ENCODE measurements at places on chromosomes 4 and X.

DNA sequence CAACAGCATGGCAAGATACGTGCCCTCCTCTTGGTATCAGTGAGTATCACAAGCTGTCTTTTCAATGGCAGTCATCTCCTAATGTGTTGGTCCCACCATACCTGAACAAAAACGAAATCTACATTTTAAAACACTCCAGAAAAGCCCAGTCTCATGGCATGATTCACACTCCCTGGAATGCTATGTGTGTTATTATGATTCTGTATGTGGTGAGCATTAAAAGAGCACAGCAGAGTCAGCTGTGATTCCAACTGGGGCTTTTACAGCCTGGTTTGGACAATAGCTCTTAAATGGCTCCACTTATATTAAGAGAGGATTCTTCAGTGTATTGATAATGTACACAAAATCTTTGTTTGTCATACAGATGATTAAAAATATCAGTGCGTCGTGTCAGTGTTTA, 274.1 kb upstream of the GK2 start:
- DNase-seq = no peak

DNA sequence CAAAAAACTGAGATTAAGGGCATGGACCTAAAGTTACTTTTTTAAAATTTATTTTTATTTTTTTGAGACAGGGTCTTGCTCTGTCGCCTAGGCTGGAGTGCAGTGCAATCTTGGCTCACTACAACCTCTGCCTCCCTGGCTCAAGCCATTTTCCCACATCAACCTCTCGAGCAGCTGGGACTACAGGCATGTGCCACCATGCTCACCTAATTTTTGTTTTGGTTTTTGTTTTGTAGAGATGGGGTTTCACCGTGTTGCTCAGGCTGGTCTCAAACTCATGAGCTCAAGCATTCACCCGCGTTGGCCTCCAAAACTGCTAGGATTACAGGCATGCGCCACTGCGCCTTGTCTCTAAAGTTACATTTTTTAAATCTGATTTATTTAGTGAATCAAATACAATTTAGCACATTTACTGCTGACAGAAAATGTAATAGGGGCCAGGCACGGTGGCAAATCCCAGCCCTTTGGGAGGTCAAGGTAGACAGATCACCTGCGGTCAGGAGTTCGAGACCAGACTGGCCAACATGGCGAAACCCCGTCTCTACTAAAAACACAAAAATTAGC, 38.3 kb downstream of the GUCY1A1 start:
- no peak for DNase-seq

DNA sequence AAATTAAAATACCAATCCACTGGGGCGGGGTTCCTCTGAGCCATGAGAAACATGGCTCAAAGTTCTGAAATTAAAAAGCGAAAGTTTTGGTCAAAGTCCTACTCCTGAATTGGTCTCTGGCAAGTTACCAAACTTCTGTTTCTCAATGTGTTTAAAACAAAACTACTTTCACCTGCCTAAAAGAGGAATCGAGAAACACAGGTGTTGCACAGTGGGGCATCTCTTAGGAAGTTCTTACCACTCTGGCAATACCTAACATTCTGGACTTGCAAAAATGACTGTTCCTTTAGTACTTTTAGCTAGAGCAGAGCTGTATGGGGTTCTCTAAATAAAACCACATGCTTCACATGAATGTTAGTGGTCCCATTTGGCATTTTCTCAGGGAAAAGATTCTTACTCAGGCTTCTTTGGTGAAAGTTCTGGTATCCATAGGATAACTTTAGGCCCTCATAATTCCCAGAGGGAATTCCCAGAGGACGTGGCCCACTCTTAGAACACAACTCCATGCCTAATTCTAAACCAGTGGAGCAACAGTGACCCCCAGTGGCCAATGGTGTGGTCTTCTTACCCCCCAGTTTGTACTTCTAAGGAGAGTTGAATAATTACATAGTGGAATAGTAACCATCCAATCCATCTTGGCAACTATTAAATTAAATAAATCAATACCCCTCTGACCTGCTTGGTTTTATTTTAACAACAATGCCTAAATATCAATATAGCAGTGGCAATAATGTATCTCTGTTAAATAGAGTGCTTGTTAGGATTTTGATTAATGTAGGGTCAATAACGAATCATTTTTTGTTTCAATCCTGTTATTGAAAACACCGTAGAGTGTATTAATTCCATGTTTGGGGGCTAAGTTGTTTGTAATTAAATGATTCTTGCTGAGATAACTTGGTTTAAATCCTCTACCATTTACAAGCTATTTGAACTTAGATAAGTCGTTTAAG, 21.9 kb downstream of the BMP3 start:
- peak; percentile 59 for DNase-seq

DNA sequence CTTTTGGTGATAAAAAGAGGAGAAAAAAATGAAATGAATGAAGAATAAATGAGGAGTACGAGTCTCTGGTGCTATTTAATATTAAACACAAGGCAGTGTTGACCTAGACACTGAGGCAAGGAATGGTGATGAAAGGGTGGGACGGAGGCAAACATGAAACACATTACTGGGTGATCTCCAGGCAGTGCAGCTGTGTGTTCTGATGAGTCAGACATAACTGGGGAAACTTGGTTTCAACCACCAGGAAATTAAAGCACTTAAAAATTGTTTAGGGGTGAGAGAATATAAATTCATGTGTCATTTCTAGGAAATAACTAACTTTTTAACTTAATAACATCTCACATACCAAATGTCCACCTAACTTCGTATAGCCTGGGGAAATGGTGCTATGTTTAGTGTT, 19.7 kb upstream of the CXCL6 start:
- DNase-seq = no peak

DNA sequence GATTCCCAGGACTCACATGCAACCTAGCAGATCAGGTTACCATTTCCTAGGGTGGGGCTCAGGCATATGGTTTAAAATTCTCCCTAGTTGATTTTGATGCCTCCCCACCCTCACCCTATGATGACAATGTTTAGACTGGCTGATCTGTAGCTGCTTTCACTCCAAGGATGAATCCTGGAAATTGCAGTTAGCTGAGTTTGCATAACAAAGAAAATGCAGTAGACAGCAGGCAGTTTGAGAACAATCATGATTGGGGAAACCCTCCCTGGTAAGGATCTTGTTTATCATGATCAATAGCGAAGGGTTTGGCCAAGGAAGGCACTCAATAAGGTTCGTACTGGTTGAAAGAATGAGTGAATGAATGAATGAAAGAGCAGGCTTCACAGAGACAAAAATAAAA, 2.1 kb downstream of the ZNF518B start:
- DNase-seq = no peak

- no peak for DNase-seq
Observed at GRCh38 chrX:128699716-128700285, 647.6 kb upstream of the ACTRT1 start.

GRCh38 chr4:177974461-177974860, 532.2 kb upstream of the AGA start:
- DNase-seq = no peak

- DNase-seq = no peak
Observed at GRCh38 chrX:149513825-149514428, 8.8 kb upstream of the IDS start.

DNA sequence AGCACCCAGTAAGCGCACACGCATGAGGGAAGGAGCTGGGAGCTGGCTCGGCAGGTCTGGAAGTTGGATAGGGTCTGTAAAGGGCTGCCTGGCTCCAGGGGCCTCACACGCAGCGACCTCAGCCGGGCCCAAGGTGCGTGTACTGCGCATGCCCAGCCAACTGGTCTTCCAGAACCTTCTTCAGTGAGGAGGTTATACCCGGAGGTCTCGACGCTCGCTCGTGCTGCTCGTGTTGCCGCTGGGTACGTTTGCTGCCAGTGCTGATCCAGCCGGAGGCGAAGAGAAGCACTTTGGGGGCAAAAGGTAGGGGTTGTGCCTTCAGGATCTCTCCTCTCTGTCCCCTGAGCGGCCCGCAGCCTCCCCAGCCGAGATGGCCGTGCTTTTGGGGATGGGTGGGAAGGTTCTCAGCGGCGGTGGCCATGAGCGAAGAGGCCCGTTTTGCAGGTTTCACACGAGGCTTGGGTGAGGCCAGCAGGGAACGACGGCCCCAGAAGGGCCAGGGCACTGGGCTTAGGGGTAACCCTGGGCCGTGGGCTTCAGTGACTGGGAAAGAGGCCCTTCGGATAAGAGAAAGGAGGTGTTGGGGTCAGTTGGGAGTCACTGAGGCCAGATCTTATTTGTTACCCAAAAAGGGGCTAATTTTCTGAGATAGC, 3.8 kb upstream of the CXCL9 start:
- DNase-seq = no peak

- no peak for DNase-seq
Observed at GRCh38 chrX:74613370-74614092, 893 bp downstream of the RLIM start.

DNA sequence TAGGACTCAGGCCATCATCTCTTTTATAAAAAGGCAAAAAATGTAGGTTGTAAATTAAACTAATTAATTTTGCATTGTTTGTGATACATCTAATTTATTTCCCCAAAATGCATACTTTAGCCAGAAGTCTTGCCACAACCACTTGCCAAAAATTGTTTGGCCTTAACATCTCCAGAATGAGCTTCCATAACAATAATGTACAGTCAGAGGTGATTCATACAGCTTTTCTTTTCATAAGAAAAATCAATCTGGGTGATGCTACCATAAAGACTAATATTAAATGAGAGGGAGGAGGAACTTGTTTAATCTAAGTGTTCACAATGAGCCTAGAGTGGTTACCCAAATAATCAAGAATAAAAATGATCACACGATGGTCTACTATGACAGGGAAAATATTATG, 59.3 kb downstream of the AMMECR1 start:
- DNase-seq = no peak

- no peak for DNase-seq
Observed at GRCh38 chrX:13376857-13377549, 57.1 kb upstream of the ATXN3L start.

- no peak for DNase-seq
Observed at GRCh38 chr4:12844141-12844540, 640.0 kb downstream of the RAB28 start.

- DNase-seq = no peak
Observed at GRCh38 chrX:17814557-17814956, 46.5 kb downstream of the RAI2 start.

GRCh38 chrX:330726-331150, 12.1 kb upstream of the GTPBP6 start:
- DNase-seq = no peak

DNA sequence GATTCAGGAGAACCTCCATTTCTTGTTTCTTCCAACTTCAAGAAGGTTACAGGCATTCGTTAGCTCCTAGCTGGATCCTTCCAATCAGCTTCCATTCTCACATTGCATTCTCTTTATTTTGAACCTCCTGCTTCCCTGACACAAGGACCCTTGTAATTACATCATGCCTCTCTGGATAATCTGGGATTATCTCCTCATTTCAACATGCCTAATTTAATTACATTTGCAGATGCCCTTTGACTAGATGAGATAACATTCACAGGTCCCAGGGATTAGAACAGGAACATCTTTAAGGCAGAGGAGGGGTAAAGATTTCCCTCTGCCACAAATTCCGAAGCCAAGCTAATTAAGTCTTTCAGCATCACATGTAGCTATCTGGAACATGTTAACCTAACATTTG, 753.8 kb upstream of the PCDH7 start:
- DNase-seq = no peak

DNA sequence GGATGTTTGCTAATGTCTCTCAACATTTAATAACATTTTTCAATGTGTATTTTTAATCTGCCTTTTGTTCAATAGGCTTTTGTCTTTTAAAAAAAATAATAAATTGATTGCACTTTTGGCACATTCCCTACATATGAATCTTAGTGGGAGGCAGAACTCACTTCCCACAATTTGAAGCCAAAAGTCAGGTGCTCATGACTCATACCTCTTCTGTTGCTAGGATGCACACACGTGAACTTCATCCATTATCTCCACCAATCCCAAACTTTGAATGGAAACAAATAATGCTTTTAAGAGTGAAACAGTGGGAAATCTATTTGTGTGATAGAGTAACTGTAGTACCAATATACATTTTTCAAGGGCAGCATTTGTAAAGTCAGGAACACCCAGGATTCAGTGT, 260.5 kb downstream of the IQCM start:
- no peak for DNase-seq

DNA sequence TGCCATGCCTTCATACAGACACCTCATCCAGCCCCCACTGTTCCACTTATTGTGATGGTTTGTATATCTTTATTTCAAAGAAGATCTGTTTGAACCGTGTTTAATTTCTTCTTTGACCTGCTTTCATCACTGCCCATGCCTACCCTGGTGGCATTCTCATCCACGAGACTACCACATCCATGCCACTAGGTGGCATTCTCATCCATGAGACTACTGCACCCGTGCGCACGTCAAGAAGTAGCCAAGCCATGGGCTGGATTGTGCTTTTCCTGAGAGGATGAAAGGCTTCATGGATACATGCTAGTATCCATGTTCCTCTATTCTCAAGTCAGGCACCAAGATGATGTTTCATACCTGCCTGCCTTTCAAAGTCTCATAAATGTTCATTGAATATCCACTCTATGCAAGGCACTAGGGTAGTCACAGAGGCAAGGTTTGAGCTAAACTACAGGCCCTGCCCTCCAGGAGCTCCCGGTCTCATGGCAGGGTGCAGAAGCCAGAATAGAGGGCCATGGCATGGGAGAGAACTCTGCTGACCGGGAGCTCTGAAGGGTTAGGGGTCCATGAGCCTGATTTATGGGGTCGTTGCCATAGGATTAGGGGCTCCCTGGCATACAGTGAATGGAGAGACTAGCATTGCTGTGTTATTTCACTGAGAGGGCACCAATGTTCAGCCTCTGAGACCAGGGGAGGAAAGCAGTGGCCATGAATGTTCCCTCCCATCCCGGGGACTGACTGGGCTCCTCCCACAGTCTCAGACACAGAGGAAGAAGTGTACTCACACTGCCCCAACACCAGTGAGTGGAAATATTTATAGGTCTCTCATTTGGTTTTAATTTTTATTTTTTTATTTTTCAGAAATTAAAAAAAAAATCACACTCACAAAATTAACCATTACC, 24.8 kb upstream of the EOLA2 start:
- peak; percentile 22 for DNase-seq

GRCh38 chr4:182578402-182578801, 335.2 kb downstream of the TENM3 start:
- DNase-seq = no peak

DNA sequence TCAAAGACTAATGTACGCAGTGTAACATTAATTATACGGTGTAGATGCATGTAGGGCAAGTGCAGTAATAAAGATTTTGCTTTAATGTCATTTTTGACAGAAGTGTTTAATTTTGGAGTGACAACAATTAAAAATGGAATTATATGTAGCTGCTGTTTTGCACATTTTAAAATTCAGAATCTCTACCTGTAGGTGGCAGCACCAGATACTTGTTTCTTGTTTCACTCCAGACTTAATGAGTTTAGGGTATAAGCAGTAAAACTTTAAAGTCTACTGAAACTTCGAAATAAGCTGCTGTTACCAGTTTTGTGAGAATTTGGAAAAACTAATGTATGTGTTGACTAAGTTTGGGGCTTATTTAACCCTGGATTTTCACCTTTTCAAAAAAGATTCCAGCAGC, 144.9 kb downstream of the POLA1 start:
- DNase-seq = no peak

GRCh38 chrX:145818186-145819113, 821 bp downstream of the SLITRK2 start:
- DNase-seq = no peak

GRCh38 chr4:44118971-44119680, 329.5 kb downstream of the KCTD8 start:
- DNase-seq = no peak
